Myocyte (in vitro differentiated cells): ENCODE measurements at places on chromosomes 2 and 18.
A peak's percentile ranks its signal among the peaks of the same experiment; 100 is the strongest.

DNA sequence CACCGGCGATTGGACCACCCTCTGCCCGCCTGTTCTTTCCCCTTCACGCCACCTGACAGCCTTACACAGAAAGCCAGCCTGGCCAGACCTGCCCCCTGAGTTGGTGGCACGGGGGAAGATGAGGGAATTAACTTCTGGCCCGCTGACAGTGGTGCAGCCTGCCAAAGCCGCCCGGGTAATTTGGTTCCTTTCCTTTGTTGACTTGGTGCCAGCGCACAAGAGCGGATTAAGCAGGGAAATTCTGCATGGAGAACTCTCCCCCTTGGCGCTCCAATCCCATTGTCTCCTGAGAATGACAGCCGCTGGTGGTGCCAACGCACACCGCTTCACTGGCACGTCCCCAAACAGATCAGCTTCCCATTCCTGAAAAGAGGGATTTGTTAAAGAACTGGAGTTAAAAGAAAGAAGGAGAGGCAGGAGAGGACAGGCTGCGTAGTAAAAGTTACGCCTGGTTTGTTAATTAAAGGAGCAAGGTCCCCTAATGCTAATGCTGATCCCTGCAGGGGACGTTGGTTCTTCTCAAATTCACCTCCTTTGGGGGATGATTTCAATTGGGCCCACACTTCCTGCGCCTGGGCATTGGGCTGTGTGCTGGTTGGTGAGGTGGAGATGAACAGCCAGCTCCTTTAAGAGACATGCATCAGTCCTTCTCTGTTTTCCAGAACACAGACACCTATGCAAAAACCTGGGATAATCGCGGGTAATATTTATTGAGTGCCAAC lies 286.8 kb downstream of the MYCN start:
- no peak for DNase-seq

GRCh38 chr2:10550206-10551001 lies 102.3 kb upstream of the ODC1 start:
- DNase-seq, result no peak

DNA sequence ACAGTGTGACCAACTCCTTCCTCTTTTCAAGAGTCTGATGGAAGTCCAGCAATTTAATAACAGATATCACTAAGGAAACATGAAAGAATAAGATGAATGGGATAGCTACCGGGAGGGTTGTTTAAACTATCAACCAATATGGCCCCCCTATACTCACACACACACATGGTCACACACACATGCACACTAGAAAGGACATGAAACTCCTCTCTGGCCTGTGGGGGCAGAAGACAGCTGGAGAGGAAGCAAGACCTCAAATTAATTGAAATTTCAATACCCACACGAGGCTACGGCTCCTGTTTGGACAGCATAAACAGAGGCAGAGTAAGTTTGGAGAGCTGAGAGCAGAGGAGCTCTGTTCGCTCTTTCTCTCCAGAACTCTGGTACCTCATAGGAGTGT lies 34.7 kb upstream of the REEP1 start:
- no peak for DNase-seq

GRCh38 chr2:185147361-185147760 lies 549.0 kb downstream of the ZNF804A start:
- peak; percentile 52 for DNase-seq

DNA sequence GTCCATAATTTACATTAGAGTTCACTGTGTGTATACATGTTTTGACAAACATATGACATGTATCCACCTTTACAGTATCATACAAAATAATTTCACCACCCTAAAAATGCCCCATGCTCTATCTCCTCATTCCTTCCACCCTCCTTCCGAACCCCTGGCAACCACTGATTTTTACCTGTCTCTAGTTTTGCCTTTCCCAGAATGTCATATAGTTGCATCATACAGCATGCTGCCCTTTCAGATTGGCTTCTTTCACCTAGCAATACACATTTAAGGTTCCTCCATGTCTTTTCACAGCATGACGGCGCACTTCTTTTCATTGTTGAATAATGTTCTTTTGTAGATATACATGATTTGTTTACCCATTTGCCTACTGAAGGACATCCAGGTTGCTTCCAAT lies 10.4 kb downstream of the LRPPRC start:
- DNase-seq, result no peak

GRCh38 chr2:122307763-122308162 lies 552.3 kb downstream of the TSN start:
- DNase-seq, result no peak
